ENCODE measurements at places on chromosomes 13 and 19. TPM values are rescaled to one million over a fixed set of nuclear protein-coding genes. Genes with fewer than 3 reads are reported as not detected.

DNA sequence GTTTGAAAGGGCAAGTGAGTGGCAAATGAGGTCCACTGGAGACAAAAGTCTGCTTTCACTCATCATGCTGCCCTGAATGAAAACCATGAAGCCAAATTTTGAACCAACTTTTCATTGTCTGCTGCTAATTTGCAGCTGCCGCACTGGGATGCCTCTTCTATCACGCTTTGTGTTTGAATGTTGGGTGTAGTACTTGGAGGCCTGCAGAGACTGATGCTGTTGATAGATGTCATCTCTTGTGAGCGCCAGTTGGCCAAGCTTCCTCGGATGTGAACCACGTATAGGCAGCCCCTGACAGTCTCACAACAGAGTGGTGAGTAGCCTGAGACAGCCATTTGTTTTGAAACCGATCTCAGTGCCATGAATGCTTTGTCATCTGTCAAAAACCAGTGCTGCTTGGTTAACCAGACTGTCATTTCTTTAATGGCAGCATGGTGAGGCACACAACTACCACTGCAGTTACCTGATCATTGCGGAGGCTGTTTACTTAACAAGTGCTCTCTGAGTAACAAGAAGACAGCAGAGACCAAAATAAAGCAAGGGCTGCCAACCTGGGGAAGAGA, 31.2 kb upstream of the SLC10A2 start:
- no peaks in the 10 kb centered on the region for H3K36me3 ChIP-seq
- H3K4me3 ChIP-seq, result no peak overlapping the region
- DNase-seq, result no peak
- H3K4me1 ChIP-seq, result no peaks in the 10 kb centered on the region
- H3K27me3 ChIP-seq, result no peaks in the 10 kb centered on the region

- no peaks in the 10 kb centered on the region for H3K36me3 ChIP-seq
- H3K4me3 ChIP-seq, result peak overlapping the region; percentile 93
- H3K27me3 ChIP-seq, result no peaks in the 10 kb centered on the region
- peaks cover 14% of the 10 kb centered on the region for H3K4me1 ChIP-seq
- peak overlapping the region; percentile 77 for H3K27ac ChIP-seq
These were observed 1.4 kb downstream of the STK11 start for GRCh38 chr19:1206864-1207450.

CEACAM4 gene
- 1.8 TPM for total RNA-seq

- H3K4me1 ChIP-seq, result no peaks in the 10 kb centered on the region
These were observed 148.5 kb downstream of the ZNF486 start for GRCh38 chr19:20315543-20315942.

PGLYRP1 gene
- not detected for total RNA-seq

DNA sequence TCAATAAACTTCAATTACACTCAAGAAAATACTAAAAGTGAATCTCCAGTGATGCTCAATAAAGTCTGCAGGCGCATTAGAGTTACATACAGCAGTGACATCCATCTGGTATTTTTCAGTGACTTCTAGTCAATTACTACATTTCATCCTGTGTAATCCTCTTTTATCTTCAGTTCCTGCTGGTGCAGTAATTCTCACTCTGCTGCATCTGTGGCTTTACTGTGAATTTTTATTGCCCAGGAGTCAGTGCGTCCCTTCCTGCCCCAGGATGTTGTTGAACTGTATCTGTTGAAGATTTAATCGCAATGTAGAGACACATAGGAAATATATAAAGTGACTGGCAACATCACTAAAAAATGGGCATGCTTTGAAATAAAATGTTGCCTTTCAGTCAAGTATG, 196.3 kb upstream of the TMTC4 start:
- H3K27ac ChIP-seq, result no peak overlapping the region
- H3K27me3 ChIP-seq, result no peaks in the 10 kb centered on the region
- H3K4me3 ChIP-seq, result no peak overlapping the region
- DNase-seq, result no peak
- H3K36me3 ChIP-seq, result no peaks in the 10 kb centered on the region

FSTL3 gene
- 198 TPM for total RNA-seq

ASF1B gene
- total RNA-seq, result 0.66 TPM

- H3K27ac ChIP-seq, result peak overlapping the region; percentile 1
- no peak overlapping the region for H3K4me3 ChIP-seq
- H3K36me3 ChIP-seq, result no peaks in the 10 kb centered on the region
- H3K4me1 ChIP-seq, result no peaks in the 10 kb centered on the region
- no peak for DNase-seq
These were observed 26.0 kb downstream of the TBC1D4 start for GRCh38 chr13:75455962-75456361.

DNA sequence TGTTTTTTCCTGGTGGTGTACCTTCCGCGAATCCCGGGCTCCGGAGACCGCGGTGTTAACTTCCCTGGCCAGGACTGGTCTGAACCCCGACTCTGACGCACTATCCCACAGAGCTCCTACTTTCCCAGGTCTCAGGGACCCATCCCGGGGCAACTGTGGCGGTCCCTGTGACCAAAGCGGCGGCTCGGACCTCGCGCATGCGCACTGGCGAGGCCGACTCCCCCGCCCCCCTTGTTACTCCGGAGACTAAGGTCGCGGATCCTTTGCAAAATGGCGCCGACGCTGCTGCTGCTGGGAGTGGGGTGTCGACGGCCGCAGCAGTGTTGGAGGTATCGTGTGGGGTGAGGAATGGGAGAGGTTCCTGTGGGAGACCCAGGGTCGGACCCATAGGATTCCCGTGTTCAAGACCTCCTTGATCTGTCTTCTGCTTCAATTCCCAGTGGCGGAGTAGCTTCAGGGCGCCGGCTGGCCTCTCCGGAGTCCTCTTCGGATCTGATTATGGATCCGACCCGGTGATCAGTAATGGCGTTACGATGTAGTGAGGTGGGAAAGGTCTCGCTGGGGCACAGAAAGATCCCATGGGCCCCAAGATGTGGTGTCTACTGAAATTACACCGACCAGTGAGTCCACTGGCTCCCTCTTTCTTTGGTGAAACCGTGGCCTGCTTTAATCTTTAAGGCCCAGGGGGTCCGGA, 66.6 kb upstream of the ZNF527 start:
- H3K4me3 ChIP-seq, result peak overlapping the region; percentile 37
- no peaks in the 10 kb centered on the region for H3K36me3 ChIP-seq

- no peaks in the 10 kb centered on the region for H3K36me3 ChIP-seq
- H3K27ac ChIP-seq, result no peak overlapping the region
- H3K4me1 ChIP-seq, result no peaks in the 10 kb centered on the region
- H3K27me3 ChIP-seq, result no peaks in the 10 kb centered on the region
- no peak for DNase-seq
These were observed 64.0 kb upstream of the TNFRSF19 start for GRCh38 chr13:23506071-23506806.

- peaks cover 7% of the 10 kb centered on the region for H3K36me3 ChIP-seq
- no peak overlapping the region for H3K4me3 ChIP-seq
- H3K4me1 ChIP-seq, result no peaks in the 10 kb centered on the region
- peak overlapping the region; percentile 50 for H3K27ac ChIP-seq
- no peaks in the 10 kb centered on the region for H3K27me3 ChIP-seq
These were observed 6.2 kb downstream of the NDUFA11 start for GRCh38 chr19:5897189-5897969.

GRCh38 chr13:106774621-106775020, 206.7 kb upstream of the ARGLU1 start:
- no peaks in the 10 kb centered on the region for H3K27me3 ChIP-seq
- no peaks in the 10 kb centered on the region for H3K36me3 ChIP-seq
- DNase-seq, result no peak
- no peaks in the 10 kb centered on the region for H3K4me1 ChIP-seq
- no peak overlapping the region for H3K27ac ChIP-seq

GRCh38 chr13:80413611-80414010, 72.7 kb upstream of the SPRY2 start:
- no peak overlapping the region for H3K27ac ChIP-seq
- H3K4me3 ChIP-seq, result no peak overlapping the region
- no peak for DNase-seq
- no peaks in the 10 kb centered on the region for H3K36me3 ChIP-seq
- no peaks in the 10 kb centered on the region for H3K27me3 ChIP-seq

DNA sequence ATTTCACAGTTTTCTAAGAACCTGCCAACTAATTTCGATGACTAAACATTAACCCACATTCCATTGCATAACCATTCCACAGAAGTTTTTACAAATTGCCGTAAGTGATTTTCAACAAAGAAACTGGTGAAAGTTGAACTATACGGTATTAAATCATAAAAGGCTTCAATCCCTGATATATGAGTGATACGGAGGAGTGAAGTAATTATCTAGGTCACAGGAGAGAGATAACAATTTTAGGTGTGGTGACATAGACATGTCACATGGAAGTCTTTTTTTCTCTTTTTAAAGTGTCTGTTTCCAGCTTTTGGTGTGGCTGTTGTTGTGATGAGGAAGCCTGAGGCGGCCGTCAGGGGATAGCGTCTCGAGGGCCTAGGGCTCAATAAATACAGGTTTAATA, 29.4 kb downstream of the TBC1D4 start:
- no peak for DNase-seq
- H3K4me1 ChIP-seq, result no peaks in the 10 kb centered on the region
- peak overlapping the region; percentile 31 for H3K27ac ChIP-seq
- H3K27me3 ChIP-seq, result no peaks in the 10 kb centered on the region
- no peak overlapping the region for H3K4me3 ChIP-seq

GRCh38 chr19:12796146-12797071, 5.1 kb downstream of the JUNB start:
- no peak for DNase-seq
- H3K4me3 ChIP-seq, result peak overlapping the region; percentile 6
- H3K4me1 ChIP-seq, result no peaks in the 10 kb centered on the region
- H3K36me3 ChIP-seq, result no peaks in the 10 kb centered on the region
- H3K27me3 ChIP-seq, result no peaks in the 10 kb centered on the region

IGFL3 gene
- not detected for total RNA-seq

GRCh38 chr13:23377983-23378632, 55.4 kb downstream of the SACS start:
- H3K27me3 ChIP-seq, result no peaks in the 10 kb centered on the region
- no peak overlapping the region for H3K4me3 ChIP-seq
- H3K36me3 ChIP-seq, result no peaks in the 10 kb centered on the region
- H3K27ac ChIP-seq, result peak overlapping the region; percentile 70

DNA sequence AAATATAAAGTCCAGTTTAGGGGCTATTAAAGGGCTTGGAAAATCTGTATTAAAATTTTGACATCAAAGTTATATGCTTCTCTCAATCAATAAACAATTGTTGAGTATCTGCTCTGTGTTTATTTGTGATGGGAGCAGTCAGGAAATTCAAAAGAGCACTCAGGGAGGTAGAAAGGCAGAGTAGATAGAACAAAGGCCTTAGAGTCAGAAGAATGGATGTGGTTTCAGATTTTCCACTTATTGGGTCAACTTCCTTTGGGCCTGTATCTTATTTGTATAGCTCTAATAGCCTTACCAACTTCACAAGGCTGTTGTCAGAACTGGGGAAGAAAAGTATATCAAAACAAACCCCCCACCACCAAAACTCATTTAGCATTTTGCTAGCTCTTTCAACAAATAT, 302.6 kb downstream of the SPRY2 start:
- H3K27me3 ChIP-seq, result no peaks in the 10 kb centered on the region
- H3K4me3 ChIP-seq, result no peak overlapping the region
- no peaks in the 10 kb centered on the region for H3K4me1 ChIP-seq
- H3K36me3 ChIP-seq, result no peaks in the 10 kb centered on the region
- no peak for DNase-seq

TMEM238 gene
- total RNA-seq, result 9.8 TPM

GAPDHS gene
- total RNA-seq, result not detected

DNA sequence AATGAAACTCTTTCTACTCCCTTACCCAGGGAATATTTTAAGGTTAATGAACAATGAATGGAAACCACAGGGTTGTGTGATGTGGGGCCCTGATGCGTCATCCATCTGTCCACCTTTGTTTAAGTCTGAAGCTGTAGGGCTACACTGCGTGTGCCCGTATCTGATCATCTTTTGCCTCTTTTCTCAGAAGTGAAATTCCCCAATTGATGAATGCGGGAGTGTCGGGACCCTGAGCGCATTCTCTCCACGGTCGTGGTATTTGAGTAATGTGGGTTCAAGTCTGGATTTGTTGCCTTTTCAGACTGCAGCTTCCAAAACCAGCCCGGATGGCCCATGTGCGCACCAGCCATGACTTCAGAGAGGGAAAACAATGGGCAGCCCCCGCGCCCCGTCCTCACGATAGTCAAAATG, 112.3 kb downstream of the COL4A2 start:
- H3K4me1 ChIP-seq, result no peaks in the 10 kb centered on the region
- H3K27ac ChIP-seq, result peak overlapping the region; percentile 80
- H3K4me3 ChIP-seq, result no peak overlapping the region
- DNase-seq, result no peak
- no peaks in the 10 kb centered on the region for H3K36me3 ChIP-seq

DNA sequence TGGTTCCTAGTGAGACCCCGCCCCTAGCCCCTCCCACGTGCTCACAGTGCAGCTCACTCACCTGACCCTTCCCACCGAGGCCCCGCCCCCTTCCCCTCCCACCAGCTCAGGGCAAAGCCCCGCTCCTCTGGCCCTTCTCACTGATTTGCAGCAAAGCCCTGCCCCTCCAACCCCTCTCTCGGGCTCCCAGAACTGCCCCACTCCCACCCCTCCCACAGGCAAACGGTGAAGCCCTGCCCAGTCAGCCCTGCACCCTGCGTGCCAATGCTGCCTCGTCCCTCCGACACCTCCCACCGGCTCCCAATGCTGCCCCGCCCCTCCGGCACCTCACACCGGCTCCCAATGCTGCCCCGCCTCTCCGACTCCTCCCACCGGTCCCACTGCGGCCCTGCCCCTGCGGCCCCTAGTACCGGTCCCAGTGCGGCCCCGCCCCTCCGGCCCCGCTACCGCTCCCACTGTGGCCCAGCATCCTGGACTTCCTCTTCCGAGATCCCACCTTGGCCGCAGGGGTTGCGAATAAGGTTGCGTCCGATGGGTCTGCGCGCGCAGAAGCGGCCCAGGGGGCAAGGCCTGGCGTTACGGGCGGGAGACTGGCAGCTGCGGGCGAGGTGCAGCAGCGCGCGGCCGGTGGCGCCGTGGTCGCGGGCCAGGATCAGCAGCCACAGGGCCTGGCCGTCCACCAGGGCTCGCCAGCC, 834 bp downstream of the FBXO27 start:
- H3K27ac ChIP-seq, result peak overlapping the region; percentile 82
- no peaks in the 10 kb centered on the region for H3K27me3 ChIP-seq
- no peaks in the 10 kb centered on the region for H3K36me3 ChIP-seq
- H3K4me3 ChIP-seq, result peak overlapping the region; percentile 48
- no peaks in the 10 kb centered on the region for H3K4me1 ChIP-seq

HCN2 gene
- total RNA-seq, result under 0.01 TPM

MRPS12 gene
- 27.5 TPM for total RNA-seq

DNA sequence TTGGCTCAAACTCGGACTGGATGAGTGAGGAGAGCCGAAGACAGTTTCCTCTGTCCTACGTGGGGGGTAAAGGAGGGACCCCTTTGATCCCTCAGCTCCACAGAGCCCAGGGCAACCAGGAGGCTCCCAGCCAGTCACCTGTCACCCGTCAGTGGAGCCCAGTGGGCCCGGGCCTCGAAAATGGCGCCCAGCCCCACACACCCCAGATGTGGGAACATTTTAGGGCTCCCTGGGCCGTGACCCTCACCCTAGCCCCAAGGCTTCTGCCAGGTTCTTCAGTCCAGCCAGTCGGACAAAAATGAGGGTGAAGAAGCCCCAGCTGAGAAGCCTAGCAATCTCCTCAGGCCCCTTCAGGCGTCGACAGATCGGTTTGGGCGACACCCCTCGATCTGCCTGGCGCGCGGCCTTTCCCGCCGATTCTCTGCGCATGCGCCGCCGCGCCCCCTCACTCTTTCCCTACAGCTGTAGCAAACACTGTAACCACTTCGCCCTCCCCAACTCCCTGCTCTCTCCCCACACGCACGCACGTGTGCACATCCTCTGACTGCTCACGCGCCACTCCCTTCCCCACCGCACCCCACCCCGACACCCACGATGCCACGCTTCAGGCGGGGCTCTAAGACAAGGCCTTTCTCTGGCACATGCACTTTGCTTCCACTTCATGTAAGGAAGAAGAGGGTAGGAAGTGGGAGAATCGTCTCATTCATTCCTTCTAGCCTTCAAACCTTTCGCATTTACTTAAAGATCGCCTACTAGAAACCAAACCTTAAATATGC, at the start of gene SLC6A16:
TSS of gene SLC6A16 (minus strand) at position 391 of the 776 bp plus-strand sequence. CDS start 13,844 bp downstream, outside the sequence.
- no peak within 1 kb of the TSS for H3K27ac ChIP-seq
- H3K36me3 ChIP-seq, result no peaks in the 10 kb centered on the region
- H3K4me1 ChIP-seq, result no peaks in the 10 kb centered on the region
- H3K27me3 ChIP-seq, result no peaks in the 10 kb centered on the region
- H3K4me3 ChIP-seq, result no peak within 1 kb of the TSS

NOVA2 gene
- 3.6 TPM for total RNA-seq

Measured in breast epithelium (tissue), 4 donors.